Sigmoid colon (tissue), 7 donors: ENCODE measurements at places on chromosomes 6 and 20. TPM values are rescaled to one million over a fixed set of nuclear protein-coding genes. Genes with fewer than 3 reads are reported as not detected.

GRCh38 chr6:21053612-21054011 is 519.4 kb downstream of the CDKAL1 start:
- no peak for DNase-seq
- H3K27ac ChIP-seq: no peak overlapping the region
- no peaks in the 10 kb centered on the region for H3K36me3 ChIP-seq
- H3K4me3 ChIP-seq: no peak overlapping the region

DNA sequence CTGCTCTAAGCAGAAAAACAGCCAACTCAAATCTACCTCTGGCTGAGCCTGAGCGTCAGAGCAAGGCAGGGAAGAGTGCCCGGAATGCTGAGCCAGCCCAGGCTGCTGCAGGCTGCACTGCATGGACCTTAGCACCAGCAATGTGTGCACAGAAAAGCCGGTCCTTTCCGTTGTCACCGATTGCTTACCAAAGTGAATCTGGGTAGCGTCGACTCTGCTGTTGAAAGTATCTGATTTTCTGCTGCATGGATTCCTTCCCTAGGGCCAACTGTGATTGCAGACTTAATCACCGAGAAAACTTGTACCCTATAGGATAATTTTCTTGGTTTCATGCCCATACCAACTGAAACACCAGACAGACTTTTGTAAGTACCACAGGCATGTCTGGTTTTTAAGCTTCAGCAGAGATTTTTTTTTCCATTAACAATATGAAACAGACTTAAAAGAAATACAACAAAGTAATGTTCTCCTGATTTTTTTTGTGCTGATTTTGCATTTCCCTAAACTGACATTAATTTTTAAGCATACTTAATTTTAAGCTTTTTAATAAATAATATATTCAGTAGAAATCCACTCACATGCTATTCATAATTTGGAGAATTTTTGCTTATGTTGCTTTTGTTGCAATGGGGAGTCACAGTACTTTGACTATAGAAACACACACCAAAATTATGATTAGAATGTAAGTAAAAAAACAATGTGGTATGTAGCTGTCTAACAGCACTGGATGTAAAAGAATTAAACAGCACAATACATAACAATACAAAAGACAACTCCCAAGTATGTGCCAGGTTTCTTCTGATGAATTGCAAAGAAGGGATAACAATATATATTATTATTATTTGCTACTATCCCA is 218.0 kb downstream of the THBS2 start:
- no peak for DNase-seq
- H3K27me3 ChIP-seq: no peaks in the 10 kb centered on the region
- H3K4me3 ChIP-seq: no peak overlapping the region
- H3K36me3 ChIP-seq: no peaks in the 10 kb centered on the region
- peaks cover 23% of the 10 kb centered on the region for H3K4me1 ChIP-seq
- H3K27ac ChIP-seq: no peak overlapping the region

DNA sequence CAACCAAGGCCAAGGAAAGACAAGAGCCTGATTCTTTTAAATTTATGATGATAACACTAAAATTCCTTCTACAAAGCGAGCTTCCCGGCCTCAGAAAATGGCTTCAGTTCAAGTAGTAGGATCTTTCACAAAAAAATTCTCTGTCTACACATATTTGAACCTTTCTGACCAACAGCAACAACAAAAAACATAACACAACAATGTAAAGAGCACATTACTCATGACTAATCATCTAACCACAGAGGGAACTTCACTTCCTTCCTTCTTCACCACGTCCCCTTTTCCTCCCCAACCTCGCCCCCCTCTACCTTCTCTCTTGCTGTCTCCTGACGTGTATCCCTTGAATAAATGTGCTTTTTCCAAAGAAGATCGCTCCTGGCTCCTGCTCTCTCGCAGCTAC is 228.2 kb downstream of the MYLK4 start:
- no peaks in the 10 kb centered on the region for H3K36me3 ChIP-seq
- no peaks in the 10 kb centered on the region for H3K4me1 ChIP-seq
- no peak overlapping the region for H3K27ac ChIP-seq
- no peak overlapping the region for H3K4me3 ChIP-seq
- no peaks in the 10 kb centered on the region for H3K27me3 ChIP-seq

GRCh38 chr20:47711046-47711752 is 74.1 kb downstream of the SULF2 start:
- H3K4me3 ChIP-seq: no peak overlapping the region
- no peak overlapping the region for H3K27ac ChIP-seq
- no peaks in the 10 kb centered on the region for H3K4me1 ChIP-seq
- no peaks in the 10 kb centered on the region for H3K27me3 ChIP-seq
- DNase-seq: no peak

- peak overlapping the region; percentile 18 for H3K4me3 ChIP-seq
- no peak overlapping the region for H3K27ac ChIP-seq
- DNase-seq: no peak
- H3K4me1 ChIP-seq: peaks cover 13% of the 10 kb centered on the region
These were observed 122.6 kb downstream of the GPX5 start for GRCh38 chr6:28648035-28648877.

- no peaks in the 10 kb centered on the region for H3K27me3 ChIP-seq
- no peak for DNase-seq
- no peak overlapping the region for H3K4me3 ChIP-seq
These were observed 522.4 kb downstream of the HDGFL1 start for GRCh38 chr6:23091795-23092194.

DNA sequence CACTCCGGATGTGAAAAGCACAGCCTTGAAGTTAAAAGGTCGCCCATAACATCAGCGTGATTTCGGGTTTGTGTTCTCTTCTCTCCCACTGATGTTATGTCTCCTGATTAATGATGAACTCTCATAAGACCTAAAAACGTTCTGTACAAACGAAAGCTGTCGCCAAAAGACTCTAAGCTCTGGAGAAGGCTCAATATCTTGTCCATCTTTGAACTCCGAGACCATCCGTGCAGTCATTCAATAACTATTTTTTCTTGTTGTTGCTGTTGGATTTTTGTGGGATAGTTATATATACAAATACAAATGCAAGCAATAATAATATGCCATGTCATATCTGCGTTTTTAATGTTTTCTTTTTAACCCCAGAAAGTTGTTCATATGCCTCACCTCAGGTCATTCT is 291.8 kb upstream of the MARCKS start:
- no peaks in the 10 kb centered on the region for H3K27me3 ChIP-seq
- no peaks in the 10 kb centered on the region for H3K36me3 ChIP-seq
- H3K27ac ChIP-seq: peak overlapping the region; percentile 76
- H3K4me3 ChIP-seq: peak overlapping the region; percentile 39
- no peak for DNase-seq
- peaks cover 2% of the 10 kb centered on the region for H3K4me1 ChIP-seq

GRCh38 chr20:24160563-24161281 is 172.1 kb upstream of the GGTLC1 start:
- no peak overlapping the region for H3K27ac ChIP-seq
- peaks cover 9% of the 10 kb centered on the region for H3K4me1 ChIP-seq
- DNase-seq: no peak
- H3K27me3 ChIP-seq: no peaks in the 10 kb centered on the region

- no peaks in the 10 kb centered on the region for H3K36me3 ChIP-seq
- no peak for DNase-seq
- no peaks in the 10 kb centered on the region for H3K4me1 ChIP-seq
- H3K27me3 ChIP-seq: no peaks in the 10 kb centered on the region
- no peak overlapping the region for H3K4me3 ChIP-seq
These were observed 206.0 kb downstream of the CDC5L start for GRCh38 chr6:44593539-44593944.

GRCh38 chr6:46734867-46735719 is at the start of gene PLA2G7:
Gene PLA2G7 (minus strand): TSS chr6:46735375. CDS start chr6:46722891, 12,484 bp downstream.
- H3K4me1 ChIP-seq: peaks cover 12% of the 10 kb centered on the region
- peak; percentile 63 for DNase-seq
- peak within 1 kb of the TSS; percentile 60 for H3K4me3 ChIP-seq
- H3K27me3 ChIP-seq: peaks cover 12% of the 10 kb centered on the region
- no peaks in the 10 kb centered on the region for H3K36me3 ChIP-seq

Gene LIN28B
- not detected for total RNA-seq

Gene HSPA12B
- 9.5 TPM for total RNA-seq

Gene KIAA0408
- total RNA-seq: 74.6 TPM

Gene CALHM4
- total RNA-seq: not detected
